Liver (tissue), 10 donors: ENCODE measurements at places on chromosomes 5 and 9.

DNA sequence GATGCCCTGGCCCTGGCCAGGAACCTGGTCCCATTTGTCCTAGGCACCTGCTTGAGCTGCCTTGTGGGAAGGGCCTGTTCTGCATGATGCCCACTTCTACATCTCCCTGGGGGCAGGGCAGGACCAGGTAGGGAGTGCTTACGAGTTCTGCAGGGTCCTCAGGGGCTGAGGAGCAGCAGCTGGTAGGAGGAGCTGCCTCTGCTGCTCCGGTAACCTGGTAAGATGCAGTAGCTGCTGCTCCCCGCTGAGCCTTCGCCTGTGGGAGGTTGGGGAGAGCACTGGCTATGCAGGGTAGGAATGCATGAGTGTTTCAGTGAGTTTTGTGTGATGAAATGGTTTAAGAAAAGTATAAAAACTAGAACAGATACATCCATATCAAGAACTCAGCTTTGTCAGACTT, 13.6 kb downstream of the LRRC8A start:
- DNase-seq = no peak

- DNase-seq = no peak
These were observed 117.3 kb upstream of the PLPPR1 start for GRCh38 chr9:100911273-100911672.

- no peak for DNase-seq
These were observed 51.5 kb downstream of the CCDC192 start for GRCh38 chr5:127754706-127755105.

GRCh38 chr9:79651251-79651795, 79.6 kb downstream of the TLE4 start:
- DNase-seq = no peak

GRCh38 chr9:92189782-92190535, 74.7 kb upstream of the SPTLC1 start:
- DNase-seq = no peak

- DNase-seq = no peak
These were observed 18.6 kb upstream of the PSAT1 start for GRCh38 chr9:78278177-78278777.

- no peak for DNase-seq
These were observed at the start of gene CARD19 for GRCh38 chr9:93096131-93096802. Gene CARD19, plus strand, starts transcription at chr9:93096217. Its CDS starts 129 bp downstream, at chr9:93096346.

DNA sequence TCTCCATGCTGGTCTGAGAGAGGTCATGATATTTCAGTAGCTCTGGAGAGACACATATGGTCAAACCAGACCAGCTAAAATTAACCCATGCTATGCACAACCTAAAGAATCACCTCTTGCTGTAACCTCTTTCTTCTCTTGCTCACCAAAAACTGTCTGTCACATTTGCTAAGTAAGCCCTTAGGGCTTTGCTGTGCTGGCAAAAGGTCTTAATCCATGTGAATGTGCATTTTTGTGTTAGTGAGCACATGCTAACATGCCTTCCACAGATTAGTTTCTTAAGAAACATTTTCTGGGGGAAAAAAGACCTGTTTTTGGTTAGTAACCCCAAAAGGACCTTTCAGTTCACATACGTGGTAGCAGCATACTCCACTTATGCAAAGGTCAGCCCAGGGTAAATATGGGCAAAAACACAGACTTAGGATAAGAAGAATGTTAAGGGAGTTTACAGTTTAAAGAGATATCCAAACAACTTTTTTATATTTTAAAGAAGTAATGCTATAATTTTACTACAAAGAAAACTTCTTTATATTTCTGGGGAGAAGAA, 124.2 kb upstream of the CCDC152 start:
- no peak for DNase-seq

GRCh38 chr5:139705655-139706587, 57.8 kb downstream of the CXXC5 start:
- no peak for DNase-seq

DNA sequence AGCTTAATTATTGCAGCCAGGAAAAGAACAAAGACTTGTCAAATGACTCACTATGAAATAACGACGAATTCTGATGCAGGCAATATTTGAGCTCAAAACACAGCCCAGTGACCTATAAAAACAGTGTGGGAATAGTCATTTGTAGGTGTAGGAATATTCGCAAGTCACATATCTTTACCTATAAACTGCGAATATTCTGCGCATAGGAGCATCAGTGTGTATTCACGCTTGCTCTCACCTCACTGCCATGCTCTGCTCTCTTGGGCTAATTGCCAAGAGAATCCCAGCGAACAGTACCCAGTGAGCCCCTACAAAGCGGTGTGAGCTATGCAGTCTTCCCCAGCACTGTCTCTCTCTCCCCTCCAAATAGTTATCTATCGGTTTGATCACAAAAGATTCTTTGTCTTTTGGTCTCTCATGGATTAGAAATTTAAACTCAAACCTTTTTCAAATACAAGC, 74.2 kb downstream of the ST8SIA4 start:
- no peak for DNase-seq

DNA sequence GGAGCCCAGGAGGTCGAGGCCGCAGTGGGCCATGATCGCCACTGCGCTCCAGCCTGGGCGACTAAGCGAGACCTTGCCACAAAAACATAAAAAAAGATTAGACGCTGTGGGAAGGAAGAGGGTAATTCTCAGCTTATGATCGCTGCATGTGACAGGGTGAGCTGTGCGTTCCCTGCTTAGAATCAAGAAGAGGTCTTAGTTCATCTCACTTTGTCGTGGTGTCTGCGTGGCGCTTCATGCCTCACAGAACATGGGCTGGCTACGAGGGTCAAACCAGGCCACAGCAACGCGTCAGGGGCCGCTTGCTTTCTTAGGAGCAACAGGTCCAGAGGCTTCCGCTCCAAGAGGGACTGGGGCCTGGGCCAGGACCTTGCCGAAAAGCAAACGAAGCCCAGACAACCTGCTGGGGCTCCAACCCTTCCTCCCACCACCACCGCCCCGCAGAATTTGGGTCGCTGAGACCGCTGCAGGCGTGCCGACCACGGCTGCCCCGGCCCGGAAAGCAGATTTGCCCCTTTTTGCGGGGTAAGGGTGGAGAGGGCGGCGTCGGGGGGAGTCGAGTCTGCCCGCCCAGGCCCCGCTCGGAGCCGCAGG, 10.0 kb upstream of the GRIN1 start:
- no peak for DNase-seq

DNA sequence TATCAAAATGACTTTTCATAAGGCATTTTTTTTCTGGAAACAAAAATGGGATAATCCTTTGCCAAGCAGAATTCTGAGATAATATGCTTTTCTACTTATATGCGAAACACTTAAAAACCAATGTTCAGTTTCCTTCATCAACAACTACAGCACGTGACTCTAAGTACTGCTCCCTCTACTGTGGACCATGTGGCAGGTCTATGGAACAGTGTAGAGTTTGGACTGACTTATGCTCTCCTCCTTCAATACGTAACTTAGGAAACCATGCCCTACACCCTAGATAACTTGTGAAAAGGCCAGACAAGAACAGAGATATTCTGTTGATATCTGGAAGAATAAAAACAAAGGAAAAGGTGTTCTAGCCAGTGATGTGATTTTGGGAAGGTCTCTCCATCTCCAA, 111.3 kb upstream of the GNA14 start:
- no peak for DNase-seq

DNA sequence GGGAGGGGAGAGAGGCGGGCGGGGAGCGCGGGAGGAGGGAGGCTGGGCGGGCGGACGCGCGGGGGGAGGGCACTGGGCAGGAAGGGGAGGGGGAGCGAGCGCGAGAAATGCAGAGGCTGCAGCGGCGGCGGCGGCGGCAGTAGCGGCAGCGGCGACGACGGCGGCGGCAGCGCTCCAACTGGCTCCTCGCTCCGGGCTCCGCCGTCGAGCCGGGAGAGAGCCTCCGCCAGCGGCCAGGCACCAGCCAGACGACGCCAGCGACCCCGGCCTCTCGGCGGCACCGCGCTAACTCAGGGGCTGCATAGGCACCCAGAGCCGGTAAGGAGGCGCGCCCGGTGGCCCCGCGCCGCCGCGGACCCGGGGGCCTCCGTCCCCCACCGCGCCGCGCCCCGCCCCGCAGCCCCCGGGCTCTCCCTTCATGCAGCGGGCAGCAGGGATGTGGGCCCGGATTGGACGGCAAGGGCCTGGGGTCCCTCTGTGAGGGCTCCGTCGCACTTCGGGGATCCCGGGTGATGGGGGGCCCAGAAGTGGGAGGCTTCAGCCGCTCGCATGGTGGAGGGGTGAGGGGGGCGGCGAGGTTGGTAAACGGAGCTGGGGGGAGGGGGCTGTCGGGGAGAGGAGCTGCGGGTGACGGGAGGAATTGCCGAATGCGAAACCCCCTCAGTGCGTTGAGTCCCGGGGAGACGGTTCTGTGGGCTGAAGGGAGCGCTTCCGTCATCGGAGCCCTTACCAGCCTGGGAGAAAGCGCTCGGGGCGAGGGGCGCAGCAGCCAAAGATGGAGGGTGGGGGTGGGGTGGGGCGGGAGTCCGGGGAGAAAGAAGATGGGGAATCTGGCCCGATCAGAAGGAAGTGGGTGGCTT, at the start of gene BASP1:
Gene BASP1 (plus strand): TSS at position 139 of the 860 bp plus-strand sequence. CDS start 57,586 bp downstream, outside the sequence.
- peak; percentile 49 for DNase-seq

DNA sequence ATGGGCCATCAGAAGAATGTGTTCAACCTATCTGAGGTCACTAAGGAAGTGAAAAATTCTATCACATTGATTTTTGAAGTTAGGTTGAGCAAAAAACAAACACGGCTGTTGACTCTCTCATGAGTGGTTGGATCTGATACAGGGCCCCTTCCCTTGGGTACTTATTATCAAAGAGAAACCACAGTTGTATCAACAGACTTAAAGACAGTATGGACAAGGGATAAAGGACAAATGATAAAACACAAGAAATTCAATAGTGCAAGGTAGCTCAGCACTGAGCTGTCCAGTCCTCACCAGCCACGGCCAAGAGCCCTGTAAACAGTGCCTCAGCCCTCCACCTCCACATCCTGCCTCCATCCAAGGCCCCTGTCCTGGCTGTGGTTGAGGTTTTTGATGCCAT, 86.9 kb downstream of the UBE2QL1 start:
- DNase-seq = peak; percentile 23

DNA sequence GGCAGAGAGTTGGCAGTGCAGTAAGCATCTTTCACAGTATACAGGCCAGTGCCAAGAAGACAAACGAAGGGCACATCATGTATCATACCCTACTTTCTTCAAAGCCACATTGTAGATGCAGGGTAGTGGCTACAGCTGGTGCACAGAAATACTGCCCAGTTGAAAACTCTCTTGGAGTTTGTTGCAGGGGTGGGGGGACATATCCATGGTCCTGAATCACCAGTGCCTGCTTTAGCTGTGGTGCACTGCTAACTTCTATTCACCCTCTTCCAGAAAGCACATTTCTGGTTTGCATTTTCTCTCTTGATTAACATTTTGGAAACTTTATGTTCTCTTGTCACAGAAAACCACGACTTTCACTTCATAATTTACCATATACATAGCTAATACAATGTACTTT, 196.6 kb downstream of the PAPPA start:
- no peak for DNase-seq

DNA sequence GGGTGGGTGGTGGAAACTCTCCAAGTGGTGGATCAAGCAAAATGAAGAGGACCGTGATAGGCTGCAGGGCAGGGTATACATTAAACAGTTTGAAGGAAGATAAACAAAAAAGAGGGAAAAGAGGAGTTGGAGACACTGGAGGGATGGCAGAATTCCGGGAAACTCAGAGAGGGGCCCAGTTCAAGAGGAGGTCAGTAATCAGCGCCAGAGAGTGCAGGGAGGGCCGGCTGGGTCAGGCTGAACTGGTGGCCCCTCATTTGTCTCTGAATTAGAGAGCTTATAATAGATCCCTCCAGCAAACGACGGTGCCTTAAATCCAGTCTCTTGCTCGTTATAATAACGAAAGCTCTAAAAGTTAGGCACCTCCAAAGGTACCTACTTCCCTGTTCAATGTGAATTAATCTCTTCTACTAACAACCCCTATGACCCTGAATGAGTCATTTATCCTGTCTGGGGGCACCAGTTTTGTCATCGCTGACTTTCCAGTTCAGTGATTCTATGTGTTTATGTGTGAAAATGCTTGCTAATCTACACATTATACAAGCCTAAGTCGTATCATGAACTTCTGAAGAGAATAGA, 2.4 kb upstream of the ZSWIM6 start:
- DNase-seq = no peak

- DNase-seq = no peak
These were observed 8.8 kb upstream of the TGFBI start for GRCh38 chr5:136020001-136020382.

- no peak for DNase-seq
These were observed 21.3 kb downstream of the TRIO start for GRCh38 chr5:14164164-14165163.

- DNase-seq = no peak
These were observed 1218.7 kb downstream of the EFNA5 start for GRCh38 chr5:106451998-106452397.

DNA sequence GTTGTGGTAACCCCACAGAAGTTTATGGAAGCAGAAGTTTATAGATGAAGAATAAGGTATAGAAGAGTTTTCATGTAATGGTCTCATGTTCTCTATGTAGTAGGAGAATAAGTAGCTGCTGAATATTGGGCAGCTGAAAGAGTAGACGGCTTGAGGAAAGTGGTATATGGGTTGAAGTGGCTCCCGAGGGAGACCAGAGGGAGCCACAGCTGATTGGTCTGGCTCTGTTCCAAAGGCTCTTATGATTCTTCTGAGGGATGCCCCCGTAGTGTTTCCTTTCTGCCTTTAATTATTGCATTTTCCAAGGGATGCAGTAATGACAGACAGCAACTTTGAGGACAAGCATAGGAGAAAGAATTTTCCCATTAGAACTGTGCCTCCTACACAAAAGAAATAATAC, 30.1 kb upstream of the TENT2 start:
- no peak for DNase-seq

- no peak for DNase-seq
These were observed 36.7 kb downstream of the GEMIN5 start for GRCh38 chr5:154901276-154901675.

DNA sequence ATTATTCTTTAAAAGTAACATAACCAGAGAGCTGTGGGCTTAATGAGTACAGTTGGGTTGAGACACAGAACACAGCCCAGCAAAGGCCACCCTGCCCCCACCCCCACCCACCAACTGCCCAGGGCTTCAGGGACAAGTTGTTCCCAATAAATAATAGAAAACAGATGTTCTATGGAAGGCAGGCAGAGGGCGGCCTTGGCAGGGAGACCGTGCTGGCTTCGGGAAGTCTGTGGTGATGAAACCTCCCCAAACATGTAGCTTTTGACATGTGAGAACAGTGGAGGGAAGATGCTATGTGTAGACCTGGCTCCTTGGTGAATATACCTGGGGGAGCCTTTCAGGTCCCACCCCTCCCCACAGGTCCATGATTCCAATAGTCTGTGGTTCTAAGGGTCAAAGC, 10.0 kb downstream of the TRAF1 start:
- DNase-seq = no peak

- no peak for DNase-seq
These were observed 14.0 kb upstream of the PLPPR1 start for GRCh38 chr9:101014566-101014965.

DNA sequence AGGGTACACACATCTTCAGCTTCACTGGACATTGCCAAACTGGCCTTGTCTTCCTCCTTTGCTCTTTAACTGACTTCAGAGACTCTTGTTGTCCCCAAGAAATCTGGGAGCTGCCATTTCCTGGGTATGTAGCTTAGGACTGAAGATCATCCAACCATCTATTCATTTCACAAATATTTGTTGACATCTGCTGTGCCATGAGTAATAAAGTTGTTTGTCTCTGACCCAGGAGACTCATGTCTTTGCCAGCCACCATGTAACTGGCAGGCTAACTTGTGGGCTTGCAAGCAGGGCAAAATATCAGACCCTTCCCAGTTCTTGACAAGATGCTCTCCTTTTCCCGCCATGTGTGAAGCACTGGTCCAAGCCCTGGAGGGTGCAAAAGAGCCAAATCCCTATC, 17.1 kb upstream of the TOR1B start:
- no peak for DNase-seq

GRCh38 chr9:112002847-112003457, 106.3 kb downstream of the UGCG start:
- DNase-seq = no peak
